SK-MEL-5 (cell line): ENCODE measurements at places on chromosomes 13 and 19. TPM values are rescaled to one million over a fixed set of nuclear protein-coding genes. Genes with fewer than 3 reads are reported as not detected.

DNA sequence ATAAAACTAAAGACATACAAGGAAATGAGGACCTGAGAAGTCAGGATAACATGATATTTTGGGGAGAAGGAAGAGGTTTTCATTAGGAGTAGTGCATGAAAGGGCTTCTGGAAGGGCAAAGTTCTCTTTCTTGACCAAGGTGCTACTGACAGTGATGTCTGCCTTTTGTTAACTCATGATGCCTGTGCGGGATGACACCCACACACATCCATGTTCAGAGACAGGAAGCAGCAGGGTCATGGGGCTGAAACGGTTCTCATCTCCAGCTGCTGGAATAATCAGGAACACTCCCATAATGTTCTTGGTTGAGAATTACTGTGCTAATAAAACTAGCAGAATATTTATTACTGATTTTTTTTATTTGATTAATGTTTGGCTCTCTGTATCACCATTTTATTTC lies 29.1 kb downstream of the KCNC3 start:
- no peak for DNase-seq

DNA sequence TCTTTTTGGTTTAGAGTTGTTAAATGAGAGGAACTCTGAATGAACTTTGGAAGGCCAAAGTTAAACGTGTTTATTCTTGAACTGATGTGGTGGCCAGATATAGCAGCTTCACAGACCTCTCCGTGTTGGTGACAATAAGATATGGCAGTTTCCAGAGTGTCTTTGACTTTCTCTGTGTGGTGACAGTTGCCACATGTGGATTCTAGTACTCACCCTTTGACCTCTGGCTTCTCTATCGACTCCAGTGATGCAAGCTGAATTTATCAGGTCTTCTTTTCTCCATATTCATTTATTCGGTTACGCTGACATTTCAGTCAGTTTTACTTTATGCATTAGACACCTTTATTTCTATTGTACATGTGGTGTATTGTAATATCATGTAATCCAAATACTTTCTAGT lies 1469.5 kb downstream of the SLITRK1 start:
- DNase-seq, result no peak

GRCh38 chr19:33677745-33678426 lies 56.1 kb downstream of the CHST8 start:
- no peak for DNase-seq

- DNase-seq, result no peak
These were observed 3.9 kb upstream of the IL12RB1 start for GRCh38 chr19:18090545-18091216.

- DNase-seq, result no peak
These were observed 227 bp downstream of the OVOL3 start for GRCh38 chr19:36111200-36111539.

DNA sequence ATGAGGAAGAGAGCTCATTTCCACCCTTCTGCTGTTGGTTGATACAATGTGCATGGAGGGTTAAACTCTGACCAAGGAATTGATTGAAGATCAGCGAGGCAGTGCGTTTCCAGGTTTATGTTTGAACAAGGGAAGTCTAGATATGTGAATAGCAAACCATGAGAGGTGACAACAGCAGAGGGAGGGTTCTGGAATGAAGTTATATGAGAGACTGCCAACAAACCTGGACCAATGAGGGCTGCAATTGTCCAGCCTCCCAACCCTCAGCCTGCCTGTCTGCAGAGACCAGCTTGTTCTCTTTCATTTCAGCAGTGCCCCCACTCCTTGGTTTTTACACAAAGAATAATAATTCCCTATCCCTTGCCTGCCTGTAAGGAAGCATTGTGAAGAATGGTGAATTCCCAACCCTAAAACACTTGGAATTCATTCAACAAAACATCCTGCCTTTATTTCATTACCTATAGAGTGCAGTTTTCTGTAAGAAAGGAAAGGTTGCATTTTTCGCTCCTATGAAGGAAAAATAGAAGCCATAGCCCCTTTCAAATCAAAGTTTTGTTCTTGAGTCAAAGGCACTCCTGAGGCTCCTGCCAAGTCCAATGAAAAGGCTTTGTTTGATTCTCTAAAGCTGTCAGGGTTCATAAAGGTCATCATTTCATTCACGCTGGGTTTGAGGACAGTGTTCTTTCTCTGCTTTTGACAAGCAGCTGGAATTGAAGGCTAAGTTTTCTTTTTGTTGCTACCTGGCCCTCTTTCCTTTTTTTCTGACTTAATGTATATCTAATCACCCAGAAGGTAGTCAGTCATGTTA lies 53.6 kb upstream of the ABCC4 start:
- peak; percentile 64 for DNase-seq

DNA sequence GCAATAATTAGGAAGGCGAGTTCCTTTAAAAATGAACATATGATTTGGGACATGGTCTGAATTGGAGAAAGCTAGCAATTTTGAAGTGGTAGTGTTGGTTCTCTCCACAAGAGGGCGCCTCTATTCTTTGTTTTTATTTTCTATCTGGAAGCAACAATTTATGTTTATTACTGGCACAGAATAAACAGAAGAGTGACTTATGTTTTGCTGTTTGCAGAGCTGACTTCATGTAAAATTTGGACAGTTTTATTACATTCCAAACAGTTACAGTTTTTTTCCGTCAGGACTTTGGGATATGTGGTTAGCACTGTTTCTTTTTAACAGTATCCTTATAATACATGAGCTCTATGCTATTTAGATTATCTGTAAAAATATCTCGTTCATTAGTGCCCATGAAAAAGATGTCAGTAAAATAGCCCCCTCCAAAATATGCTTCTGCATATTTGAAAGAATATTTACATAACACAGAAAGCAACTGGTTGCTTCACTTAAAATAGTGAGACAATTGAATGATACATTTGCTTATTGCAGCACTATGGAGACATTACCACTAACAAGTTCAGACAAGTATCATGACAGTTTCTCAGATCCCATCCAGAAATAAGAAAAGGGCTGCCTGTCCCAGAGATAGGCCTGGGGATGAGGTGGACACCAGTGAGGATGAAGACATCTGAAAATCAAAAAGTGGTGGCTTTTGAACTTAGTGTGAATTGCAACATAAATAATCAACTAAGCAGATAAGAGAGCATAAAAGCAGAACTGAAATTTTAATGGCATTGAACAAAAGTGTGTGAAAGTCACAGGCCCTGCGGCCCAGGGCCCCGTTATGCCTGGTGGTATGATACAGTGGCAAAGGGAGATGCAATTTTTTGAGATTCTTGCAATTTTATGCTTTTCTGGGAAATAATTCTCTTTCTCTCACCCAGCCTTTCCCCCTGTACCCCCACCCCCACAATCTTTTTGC lies 32.3 kb upstream of the FGF9 start:
- peak; percentile 55 for DNase-seq

GRCh38 chr19:4108767-4109625 lies 14.9 kb downstream of the MAP2K2 start:
- DNase-seq, result no peak

GRCh38 chr19:53898636-53899341 lies 10.3 kb upstream of the CACNG7 start:
- DNase-seq, result peak; percentile 28

GRCh38 chr19:11130824-11131455 lies 24.6 kb downstream of the SPC24 start:
- peak; percentile 78 for DNase-seq

DNA sequence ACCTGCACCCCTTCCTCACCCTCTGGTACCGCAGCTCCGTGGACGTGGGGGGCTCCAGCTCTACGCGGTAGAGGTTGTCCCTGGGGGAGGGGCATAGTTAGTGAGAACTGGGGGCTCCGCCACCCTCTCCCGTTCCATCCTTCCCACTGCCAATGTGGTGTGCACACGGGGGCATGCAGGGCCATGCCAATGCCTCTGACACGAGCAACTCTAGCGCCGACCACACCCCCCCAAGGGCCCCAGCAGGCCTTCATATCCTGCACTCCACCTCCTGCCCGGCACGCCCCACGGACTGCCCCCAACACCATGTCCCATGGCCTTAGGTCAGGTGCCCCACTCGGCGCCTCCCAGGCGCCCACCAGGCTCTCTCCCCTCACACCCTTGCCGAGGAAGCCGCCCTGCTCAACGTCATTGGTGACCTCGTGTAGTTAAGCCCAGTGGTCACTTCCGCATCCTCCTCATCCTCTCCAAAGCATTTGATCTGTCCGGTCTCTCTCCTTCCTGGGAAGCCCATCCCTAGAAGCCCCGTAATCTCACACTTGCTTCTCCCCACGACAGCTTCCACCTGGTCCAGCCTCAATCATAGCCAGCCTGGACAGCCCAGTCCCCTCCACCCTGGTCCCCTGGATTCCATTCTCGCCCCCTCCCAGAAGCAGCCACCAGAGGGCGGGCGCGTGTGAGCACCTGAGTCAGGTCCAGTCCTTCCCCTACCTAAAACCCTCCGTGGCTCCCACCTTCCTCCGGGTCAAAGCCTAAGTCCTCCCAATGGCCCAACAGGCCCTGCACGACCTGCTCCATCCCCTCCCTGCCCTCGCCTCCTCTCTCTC lies 2.1 kb downstream of the SEMA6B start:
- peak; percentile 38 for DNase-seq

- no peak for DNase-seq
These were observed 10.4 kb downstream of the SETDB2 start for GRCh38 chr13:49454388-49455006.

GRCh38 chr13:98598043-98598442 lies 21.1 kb upstream of the STK24 start:
- peak; percentile 66 for DNase-seq

DNA sequence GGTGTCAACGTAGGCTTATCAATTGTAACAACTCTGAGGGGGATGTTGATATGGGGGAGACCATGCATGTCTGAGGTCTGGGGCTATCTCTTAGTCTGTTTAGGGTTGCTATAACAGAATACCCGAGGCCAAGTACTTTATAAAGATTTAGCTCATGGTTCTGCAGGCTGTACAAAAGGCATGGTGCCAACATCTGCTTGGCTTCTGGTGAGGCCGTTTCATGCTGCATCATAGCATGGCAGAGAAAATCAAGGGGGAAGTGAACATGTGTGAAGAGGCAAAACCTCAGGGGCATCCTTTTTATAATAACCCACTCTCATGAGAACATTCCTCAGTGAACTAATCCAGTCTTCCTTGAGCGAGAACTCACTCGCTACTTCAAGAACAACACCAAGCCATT lies 353.8 kb downstream of the ENOX1 start:
- no peak for DNase-seq

DNA sequence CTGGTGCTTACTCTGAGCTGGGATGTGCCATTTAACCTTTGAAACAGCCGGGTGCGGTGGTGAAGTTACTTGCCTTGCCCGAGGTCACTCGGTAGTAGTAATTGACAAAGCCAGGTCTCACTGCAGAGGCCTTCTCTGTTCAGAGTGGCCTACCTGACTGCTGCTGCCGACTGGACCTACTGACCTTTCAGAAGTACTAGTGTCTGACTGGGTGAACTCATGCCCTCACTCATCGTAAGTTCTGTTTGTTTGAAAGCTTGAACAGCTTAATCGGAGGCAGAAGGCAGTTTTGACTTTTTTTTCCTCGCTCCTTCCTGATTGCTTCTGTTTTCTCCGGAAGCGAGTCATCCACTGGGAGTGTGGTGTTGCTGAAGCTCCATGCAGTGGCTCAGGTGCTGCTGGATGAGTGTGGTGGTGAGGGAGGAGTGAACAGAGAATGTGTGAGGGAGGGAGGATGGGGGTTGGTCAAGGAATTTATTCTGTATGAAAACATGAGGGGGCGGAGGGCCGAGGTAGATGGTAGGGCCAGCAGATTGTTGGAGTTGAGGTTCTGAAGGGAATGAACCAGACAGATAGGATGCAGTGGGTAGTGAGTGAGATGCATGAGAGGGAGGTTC lies 2.7 kb downstream of the SPINT2 start:
- DNase-seq, result no peak

- peak; percentile 94 for DNase-seq
These were observed 797 bp upstream of the HSD17B14 start for GRCh38 chr19:48837051-48837524.

- DNase-seq, result peak; percentile 26
These were observed 17.0 kb upstream of the TMEM255B start for GRCh38 chr13:113742000-113742441.

DNA sequence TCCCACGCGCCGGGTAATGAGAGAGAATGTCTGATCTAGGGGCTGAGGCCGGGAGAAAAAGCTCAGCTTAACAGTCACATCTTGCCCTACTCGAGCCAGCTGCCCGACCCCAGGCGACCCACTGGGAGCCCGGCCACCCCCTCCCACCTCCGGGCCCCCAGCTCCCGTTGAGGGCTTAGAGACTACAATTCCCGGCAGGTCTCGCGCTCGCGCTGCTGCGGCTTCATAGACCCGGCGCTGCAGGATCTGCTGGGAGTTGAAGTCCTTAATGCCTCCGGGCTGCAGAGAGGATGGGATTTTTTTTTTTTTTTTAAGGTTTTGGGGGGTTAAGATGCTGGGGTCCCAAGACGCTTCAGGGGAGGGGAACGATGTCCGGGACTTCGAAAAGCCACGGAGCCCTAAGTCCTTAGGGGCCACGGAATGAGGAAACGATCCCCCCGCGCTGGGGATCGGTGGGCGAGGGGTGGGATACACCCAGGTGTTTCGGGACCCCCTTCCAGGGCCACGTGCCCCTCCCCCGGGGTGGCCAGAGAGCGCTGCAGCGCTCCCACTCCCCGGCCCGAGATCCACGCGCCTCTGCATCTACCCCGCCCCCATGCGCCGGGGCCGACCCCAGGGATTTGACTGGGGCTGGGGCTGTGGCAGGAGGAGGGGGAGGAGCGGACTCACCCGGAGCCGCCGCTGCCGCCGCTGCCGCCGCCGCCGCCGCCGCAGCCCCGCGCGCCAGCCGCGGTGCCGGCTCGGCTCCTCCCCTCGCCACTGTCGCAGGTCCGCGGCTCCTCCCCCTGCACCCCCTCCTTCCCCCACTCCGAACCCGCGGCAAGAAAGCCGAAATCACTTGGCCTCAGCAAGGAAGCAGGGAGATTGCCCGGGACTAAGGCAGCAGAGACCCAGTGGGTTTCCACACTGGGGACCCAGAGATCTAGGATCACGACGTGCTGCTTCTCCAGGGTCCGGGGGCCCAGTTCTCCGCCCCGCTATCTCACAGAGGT lies at the start of gene SYT3:
Gene SYT3, minus strand, starts transcription at position 761 of the 992 bp plus-strand sequence. CDS start 2,470 bp downstream, outside the sequence.
- DNase-seq, result peak; percentile 67

- DNase-seq, result no peak
These were observed 32.7 kb downstream of the TIMM13 start for GRCh38 chr19:2394442-2395292.

C1QTNF9 gene
- total RNA-seq, result not detected in 2 replicates

OR10H3 gene
- not detected in 2 replicates for total RNA-seq

PNPLA6 gene
- total RNA-seq, result 35.9 and 40.0 TPM in 2 replicates

MIA gene
- 234 and 256 TPM in 2 replicates for total RNA-seq

CGB2 gene
- total RNA-seq, result not detected in 2 replicates

GDF15 gene
- total RNA-seq, result 873 and 1,003 TPM in 2 replicates

TSKS gene
- total RNA-seq, result not detected in 2 replicates

HOMER3 gene
- total RNA-seq, result 21.0 and 30.2 TPM in 2 replicates

NCR1 gene
- total RNA-seq, result not detected in 2 replicates

ACER1 gene
- not detected in 2 replicates for total RNA-seq

METTL21C gene
- not detected in 2 replicates for total RNA-seq

SPRY2 gene
- total RNA-seq, result 90.2 and 91.0 TPM in 2 replicates

PPAN gene
- 34.0 and 42.4 TPM in 2 replicates for total RNA-seq

GRK1 gene
- not detected in 2 replicates for total RNA-seq
